ENCODE measurements at places on chromosomes 2 and 18.

- peak; percentile 74 for DNase-seq
Observed at GRCh38 chr2:134207589-134208209, 46.2 kb upstream of the MGAT5 start.

GRCh38 chr2:214379227-214379626 lies 31.6 kb upstream of the VWC2L start:
- no peak for DNase-seq

DNA sequence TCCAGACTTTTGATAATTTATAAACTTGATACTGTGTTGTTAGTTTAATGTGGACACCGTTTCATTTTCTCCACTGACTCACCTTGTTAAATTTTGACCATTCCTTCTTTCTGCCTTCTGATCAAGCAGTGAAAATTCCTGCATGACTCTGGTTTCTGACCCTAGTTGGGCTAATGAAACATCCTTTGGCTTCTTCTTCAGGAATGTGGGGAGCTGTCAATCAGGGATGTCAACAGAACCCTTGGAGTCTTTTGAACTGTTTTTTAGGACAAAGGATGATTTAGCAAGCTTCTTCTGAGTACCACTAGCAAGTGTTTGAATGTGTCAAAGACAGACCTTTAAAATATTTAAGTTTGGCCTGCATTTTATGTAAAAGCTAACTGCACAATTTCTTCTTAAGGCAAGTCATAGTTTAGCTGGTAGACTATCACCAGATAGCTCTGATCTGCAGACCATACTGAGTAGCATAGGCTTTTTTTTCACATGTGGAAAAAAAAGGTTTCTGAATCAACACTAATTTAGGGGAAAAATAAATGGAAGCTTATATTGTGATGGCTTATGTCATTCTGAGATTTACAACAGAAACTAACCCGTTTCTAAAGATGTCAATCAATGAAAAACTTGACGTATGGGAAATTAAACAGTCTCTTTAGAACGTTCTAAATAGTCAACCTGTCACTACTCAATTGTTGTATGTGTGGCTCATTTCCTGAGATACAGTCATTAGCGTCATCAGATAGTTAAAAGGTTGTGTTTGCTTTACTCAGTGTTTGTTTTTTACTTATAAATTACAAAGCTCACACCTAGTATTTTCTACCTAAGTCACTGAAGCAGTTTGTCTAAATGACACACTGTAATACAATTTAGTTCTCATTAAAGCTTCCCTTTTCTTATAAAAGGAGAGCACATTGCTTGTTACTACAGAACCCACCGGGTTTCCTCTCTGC lies 311.4 kb downstream of the PTPRM start:
- DNase-seq, result no peak

- no peak for DNase-seq
Observed at GRCh38 chr2:64626963-64627760, 26.6 kb downstream of the SERTAD2 start.

- DNase-seq, result no peak
Observed at GRCh38 chr18:62720048-62720447, 4.7 kb downstream of the PHLPP1 start.

GRCh38 chr2:159882130-159882745 lies 84.2 kb upstream of the CD302 start:
- DNase-seq, result no peak

GRCh38 chr2:154713675-154714074 lies 15.2 kb downstream of the KCNJ3 start:
- DNase-seq, result no peak

DNA sequence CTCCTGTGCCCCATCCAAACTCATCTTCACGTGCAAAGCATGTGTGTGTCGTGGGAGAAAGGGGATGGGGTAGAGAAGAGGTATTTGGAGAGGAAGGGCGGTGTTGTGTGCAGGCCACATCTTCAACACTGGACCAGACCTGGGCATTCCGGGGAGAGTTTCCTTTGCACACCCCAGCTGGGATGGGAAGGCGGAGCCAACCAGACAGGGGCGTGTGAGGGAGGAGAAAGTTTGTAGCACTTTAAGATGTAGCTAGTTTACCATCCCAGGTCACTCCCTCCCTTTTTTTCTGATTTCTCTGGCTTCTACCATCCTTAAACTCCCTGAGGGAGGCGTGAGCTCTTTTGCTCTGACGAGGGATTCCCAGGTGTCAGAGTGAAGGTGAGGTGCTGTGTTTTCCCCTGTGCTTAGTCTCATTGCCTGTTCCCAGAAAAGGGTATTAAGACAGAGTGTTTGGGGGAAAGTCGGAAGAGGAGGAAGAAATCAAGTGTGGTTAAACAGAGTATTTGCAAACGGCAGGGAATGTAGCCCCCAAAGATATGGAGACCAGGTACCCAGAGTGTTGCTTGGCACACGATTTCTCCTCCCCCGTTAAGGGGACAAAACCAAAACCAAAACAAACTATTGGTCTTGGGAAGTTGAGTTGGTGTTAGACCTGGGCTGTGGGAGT lies 1.6 kb downstream of the SETBP1 start:
- DNase-seq, result peak; percentile 85

DNA sequence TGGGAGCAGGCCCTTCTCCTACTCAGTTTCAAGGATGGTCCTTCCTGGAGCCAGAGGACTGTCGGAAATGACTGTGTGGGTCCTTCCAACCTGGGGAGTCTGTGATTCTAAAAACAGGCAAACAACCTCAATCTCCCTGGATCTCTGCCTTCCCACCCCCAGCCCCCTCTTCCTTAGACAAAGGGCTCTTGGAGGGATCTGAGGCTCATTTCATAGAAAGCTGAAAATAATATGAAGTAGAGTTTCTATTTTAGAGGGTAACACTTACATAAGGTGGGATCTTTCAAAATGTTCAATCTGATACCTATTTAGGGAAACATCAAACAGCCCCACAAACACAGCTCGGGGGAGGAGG lies 69.4 kb downstream of the RHOB start:
- no peak for DNase-seq

- DNase-seq, result no peak
Observed at GRCh38 chr2:235591921-235592320, 98.1 kb downstream of the AGAP1 start.

Measured in tibial artery (tissue), 4 donors.